Glutamatergic neuron (in vitro differentiated cells): ENCODE measurements at places on chromosomes 2 and 18.

- peaks cover 80% of the 10 kb centered on the region for H3K4me1 ChIP-seq
- H3K4me3 ChIP-seq = peak overlapping the region; percentile 90
- no peaks in the 10 kb centered on the region for H3K36me3 ChIP-seq
- no peak for DNase-seq
- peak overlapping the region; percentile 100 for H3K27ac ChIP-seq
Measured at GRCh38 chr18:76453057-76453561, 41.9 kb downstream of the ZNF516 start.

GRCh38 chr2:237480556-237480955 is 6.5 kb upstream of the MLPH start:
- H3K4me3 ChIP-seq = no peak overlapping the region
- DNase-seq = no peak
- no peak overlapping the region for H3K27ac ChIP-seq
- peaks cover 4% of the 10 kb centered on the region for H3K27me3 ChIP-seq
- H3K4me1 ChIP-seq = peaks cover 7% of the 10 kb centered on the region

GRCh38 chr18:9870431-9871008 is 15.3 kb upstream of the TXNDC2 start:
- peaks cover 5% of the 10 kb centered on the region for H3K4me1 ChIP-seq
- no peak overlapping the region for H3K27ac ChIP-seq
- peaks cover 14% of the 10 kb centered on the region for H3K36me3 ChIP-seq
- no peak overlapping the region for H3K4me3 ChIP-seq
- DNase-seq = no peak

DNA sequence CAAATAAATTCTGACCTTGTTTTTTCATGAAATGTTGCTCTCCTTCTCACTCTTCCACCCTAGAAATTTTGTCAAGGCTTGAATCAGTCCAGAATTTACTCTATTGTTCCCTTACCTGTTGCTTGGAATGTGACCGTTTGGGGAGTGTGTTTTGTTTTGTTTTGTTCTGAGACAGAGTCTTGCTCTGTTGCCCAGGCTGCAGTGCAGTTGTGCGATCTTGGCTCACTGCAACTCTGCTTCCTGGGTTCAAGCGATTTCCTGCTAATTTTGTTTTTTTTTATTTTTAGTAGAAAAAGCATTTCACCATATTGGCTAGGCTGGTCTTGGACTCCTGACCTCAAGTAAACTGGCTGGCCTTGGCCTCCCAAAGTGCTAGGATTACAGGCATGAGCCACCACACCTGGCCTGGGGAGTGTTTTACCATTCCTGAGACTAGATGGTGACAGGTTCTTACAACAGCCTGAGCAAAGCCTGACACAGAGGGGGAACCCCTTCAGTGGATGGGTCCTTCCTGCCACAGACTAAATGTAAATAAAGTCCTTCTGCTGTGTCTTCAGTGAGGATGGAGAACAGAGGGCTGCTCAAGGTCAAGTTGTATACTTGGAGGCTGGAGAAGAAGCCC is 52.0 kb downstream of the HAUS1 start:
- peaks cover 4% of the 10 kb centered on the region for H3K27me3 ChIP-seq
- DNase-seq = no peak
- no peak overlapping the region for H3K27ac ChIP-seq
